Mucosa of gallbladder (tissue), 1 donor: ENCODE measurements at places on chromosomes 13 and 19.

DNA sequence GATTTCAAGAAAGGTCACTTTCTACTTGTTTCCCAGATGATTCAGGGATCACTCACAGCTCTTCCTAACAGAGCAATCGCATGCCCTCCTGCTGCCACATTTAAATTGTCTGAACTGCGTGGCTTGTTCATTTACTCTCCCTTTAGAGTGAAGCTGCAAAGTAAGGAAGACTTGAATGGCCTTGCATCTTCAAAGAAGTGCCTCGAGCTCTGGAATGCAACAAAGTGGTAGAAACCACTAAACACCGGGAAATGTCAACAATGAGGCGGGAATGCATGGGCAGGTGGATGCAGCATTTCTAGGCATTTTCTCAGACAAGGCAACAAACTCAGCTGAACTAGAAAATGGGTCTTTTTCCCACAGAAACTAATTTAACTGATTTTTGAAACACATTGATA is 10.3 kb upstream of the DACH1 start:
- no peak for DNase-seq

DNA sequence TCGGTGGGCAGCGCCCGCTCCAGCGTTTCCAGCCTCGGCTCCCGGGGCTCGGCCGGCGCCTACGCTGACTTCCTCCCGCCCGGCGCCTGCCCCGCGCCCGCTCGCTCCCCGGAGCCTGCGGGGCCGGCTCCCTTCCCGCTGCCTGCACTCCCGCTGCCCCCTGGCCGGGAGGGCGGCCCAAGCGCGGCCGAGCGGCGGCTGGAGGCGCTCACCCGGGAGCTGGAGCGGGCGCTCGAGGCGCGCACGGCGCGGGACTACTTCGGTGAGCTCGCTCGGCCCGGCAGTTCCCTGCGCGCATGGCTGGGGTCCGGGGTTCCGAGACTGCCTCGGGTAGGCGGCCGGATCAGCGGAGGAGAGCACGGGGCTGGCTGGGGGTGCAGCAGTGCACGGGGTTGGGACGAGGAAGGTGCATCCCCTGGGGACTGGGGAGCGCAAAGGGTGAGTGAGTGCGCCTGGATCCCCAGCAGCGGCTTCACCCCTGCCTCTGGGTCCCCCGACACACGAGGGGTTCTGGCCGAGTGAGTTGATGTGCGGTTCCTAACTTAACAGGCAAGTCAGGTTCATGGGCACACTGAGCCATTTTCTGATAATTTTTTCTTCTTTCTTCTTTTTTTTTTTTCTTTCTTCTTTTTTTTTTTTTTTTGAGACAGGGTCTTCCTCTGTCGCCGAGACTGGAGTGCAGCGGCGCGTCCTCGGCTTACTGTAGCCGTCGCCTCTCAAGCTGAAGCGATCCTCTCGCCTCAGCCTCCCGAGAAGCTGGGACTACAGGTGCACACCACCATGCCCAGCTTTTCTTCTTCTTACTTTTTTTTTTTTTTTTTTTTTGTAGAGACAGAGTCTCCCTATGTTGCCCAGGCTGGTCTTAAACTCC is 1.1 kb downstream of the WTIP start:
- DNase-seq, result no peak

DNA sequence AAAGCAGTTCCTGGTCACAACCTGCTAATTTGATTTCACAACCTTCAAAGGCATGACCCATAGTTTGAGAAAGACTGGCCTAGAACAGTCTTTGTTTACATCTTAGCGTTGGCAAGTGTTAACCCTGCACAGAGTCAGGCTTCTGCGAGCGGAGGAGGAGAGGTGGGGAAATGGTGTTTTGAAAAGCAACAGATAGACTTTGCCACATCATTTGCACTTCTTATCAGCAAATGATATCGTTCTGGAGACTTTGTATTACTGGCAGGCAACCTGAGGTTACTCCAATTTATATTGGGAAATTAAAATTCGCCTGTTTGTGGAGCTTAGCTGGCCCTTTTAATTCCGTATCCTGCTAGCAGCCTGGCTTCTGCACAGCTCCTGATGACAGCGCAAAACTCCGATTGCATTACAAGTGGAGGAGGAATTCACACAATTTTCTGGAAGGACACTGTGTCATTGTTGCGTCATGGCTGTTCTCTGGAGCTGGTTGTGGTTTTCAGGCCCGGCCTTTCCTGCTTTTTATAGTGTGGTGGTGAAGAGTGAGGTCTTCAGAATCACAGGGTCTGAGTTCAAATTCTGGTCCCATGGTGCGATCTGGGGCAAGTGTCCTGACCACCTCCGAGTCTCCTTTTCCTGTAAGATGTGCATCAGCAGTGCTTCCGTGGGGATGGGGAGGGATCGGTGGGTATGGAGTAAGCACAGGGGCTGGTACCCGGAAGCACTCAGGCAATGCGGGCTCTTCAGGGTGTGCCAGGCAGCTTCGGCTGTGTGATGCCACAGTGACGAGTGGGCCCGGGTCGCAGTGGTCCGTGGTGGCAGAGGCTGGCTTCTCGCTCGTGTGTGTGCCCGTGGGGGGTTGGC is 49.1 kb upstream of the EHD2 start:
- DNase-seq, result peak; percentile 86

GRCh38 chr19:46606019-46606418 is 4.9 kb downstream of the CALM3 start:
- DNase-seq, result no peak

GRCh38 chr19:35375505-35376307 is 4.8 kb downstream of the GPR42 start:
- no peak for DNase-seq

- peak; percentile 55 for DNase-seq
Observed at GRCh38 chr19:38684078-38684861, 36.8 kb downstream of the ACTN4 start.

GRCh38 chr19:5637971-5638370 is 15.1 kb downstream of the SAFB start:
- DNase-seq, result no peak

DNA sequence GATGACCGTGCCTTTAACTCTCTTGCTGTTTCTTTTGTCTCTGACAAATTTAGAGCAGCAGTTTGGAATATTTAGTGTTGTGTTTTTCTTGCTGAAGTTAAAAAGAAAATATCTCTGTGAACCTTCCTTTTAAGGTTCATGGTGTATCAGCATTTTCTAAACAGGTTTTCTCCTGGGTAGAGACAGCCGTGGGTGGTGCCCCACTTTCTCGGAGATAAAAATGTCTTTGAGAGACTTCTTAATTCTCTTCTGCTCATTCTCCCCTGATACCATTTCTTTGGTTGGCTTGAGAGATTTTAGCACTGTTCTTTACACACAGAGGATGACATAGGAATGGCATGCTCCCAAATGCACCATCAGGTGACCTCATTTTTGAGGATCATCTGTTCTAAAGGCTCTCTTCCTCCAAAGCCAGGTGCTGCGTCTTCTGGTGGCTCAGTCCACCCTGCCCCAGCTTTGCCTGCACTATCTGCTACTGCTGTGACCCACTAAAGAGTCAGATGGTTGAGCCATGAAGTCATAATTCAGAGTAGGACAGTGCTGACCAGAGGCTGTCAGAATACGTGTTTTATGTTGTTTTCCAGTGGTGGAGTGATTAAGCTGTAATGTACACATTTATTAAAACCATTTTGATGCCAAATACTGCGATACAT is 90.3 kb upstream of the SLC10A2 start:
- no peak for DNase-seq

DNA sequence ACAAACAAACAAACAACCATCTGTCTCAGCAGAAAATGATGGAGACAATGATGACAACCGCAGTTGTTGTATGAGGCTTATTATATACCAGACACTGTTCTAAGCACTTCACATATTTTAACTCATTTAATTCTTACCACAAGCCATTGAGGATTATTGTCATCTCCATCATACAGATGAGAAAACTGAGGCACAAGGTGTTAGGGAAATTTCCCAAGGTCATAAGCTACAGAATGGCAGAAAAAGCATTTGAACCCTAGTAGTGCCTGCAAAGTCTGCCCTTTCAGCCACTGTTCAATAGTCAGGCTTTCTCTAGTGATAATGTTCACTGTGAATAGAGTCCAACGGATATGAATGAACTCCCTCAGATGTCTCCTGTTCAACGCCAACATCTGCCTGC is 60.1 kb downstream of the GPALPP1 start:
- no peak for DNase-seq

- DNase-seq, result no peak
Observed at GRCh38 chr13:21672287-21672680, 1.4 kb downstream of the FGF9 start.

DNA sequence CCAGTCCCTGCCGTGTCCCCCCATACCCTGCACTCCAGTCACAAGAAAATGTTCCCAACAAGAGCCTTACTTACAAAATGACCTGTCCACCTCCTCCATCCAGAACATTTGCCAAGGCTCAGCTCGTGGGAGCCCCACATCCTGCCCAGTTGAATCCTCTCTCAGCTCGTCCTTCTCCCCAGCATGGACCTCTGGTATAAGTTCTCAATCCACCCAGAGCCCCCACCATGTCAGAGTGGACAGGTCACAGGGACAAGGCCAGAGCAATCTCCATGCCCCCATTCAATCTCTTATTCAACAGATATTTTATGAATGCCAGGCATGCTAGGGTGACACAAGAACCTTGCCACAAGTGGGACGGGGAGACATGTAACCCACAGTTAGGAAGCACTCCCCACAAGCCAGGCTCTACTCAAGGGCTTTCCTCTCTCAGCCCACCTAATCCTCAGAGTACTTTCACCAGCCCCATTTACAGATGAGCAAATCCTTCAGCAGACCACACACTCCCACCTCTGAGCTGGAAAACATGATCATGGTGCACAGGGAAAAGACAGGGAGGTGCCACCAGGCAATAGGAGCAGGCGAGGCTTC is 15.1 kb downstream of the DEDD2 start:
- no peak for DNase-seq

- no peak for DNase-seq
Observed at GRCh38 chr19:40089462-40089861, 1.3 kb downstream of the ZNF780A start.

- no peak for DNase-seq
Observed at GRCh38 chr19:33763633-33764371, 32.9 kb upstream of the KCTD15 start.

- DNase-seq, result peak; percentile 61
Observed at GRCh38 chr19:31378404-31378803, 29.2 kb upstream of the TSHZ3 start.
